ENCODE measurements at places on chromosomes 5 and 9. TPM values are rescaled to one million over a fixed set of nuclear protein-coding genes. Genes with fewer than 3 reads are reported as not detected.

PAX5 gene
- not detected for total RNA-seq

OLFM1 gene
- total RNA-seq, result 2.6 TPM

DBH gene
- total RNA-seq, result not detected

SPATA31E1 gene
- total RNA-seq, result not detected

ZNF883 gene
- total RNA-seq, result 3.1 TPM

F2RL1 gene
- 0.52 TPM for total RNA-seq

CFAP157 gene
- not detected for total RNA-seq

PCDHGA3 gene
- total RNA-seq, result 2.1 TPM

TRIM36 gene
- total RNA-seq, result 2.6 TPM
